Right forelimb (tissue), 1 donor: ENCODE measurements at places on chromosomes 5 and 9.

DNA sequence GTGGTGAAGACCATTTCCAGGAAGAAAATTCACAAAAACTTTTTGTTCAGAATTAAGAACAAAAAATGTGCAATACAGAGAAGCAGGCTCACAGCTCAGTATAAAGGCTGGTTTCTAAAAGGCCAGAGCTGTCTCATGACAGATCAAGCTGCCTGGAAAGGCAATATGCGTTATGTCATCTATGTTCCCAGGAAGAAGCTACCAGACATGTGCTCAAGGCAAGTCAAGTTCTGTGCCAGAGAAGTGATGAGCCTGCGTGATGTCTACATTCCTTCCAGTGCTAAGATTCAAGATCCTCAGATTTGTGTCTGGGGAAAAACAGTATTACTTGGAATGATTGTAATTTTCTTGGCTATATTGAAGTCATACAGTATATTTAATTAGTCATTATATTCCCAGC lies 104.3 kb downstream of the PDE4D start:
- no peak for DNase-seq

DNA sequence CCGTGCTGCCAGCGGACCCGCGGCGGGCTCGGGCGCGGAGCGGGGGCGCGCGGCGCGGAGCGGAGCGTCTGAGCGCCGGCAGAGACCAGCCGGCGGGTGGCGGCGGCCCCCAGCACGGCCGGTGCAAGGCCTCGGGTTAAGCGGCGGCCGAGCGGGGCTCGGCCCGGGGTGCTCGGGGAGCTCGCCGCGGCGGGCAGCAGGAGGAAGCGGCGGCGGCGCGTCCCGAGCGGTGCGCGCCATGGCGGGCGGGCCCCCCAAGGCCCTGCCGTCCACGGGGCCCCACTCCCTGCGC lies 150 bp downstream of the SNX30 start:
- DNase-seq = no peak

DNA sequence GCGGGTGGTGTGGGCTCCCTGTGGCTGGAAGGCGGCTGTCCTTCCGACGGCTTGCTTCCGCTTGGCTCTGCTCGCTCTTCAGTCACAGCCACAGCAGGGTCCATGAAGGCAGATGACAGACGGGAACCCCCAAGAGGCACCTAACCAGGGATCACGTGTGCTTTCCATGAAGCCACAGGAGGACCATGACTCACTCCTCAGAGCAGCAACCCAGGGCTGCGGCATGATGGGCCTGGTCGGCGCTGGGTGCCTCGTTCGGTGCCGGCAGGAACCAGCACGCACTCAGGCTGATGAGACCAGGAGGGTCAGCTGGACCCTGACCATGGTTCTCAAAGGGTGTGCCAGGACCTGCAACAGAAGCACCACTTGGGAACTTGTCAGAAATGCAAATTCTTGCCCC lies 32.8 kb upstream of the MED10 start:
- DNase-seq = no peak

DNA sequence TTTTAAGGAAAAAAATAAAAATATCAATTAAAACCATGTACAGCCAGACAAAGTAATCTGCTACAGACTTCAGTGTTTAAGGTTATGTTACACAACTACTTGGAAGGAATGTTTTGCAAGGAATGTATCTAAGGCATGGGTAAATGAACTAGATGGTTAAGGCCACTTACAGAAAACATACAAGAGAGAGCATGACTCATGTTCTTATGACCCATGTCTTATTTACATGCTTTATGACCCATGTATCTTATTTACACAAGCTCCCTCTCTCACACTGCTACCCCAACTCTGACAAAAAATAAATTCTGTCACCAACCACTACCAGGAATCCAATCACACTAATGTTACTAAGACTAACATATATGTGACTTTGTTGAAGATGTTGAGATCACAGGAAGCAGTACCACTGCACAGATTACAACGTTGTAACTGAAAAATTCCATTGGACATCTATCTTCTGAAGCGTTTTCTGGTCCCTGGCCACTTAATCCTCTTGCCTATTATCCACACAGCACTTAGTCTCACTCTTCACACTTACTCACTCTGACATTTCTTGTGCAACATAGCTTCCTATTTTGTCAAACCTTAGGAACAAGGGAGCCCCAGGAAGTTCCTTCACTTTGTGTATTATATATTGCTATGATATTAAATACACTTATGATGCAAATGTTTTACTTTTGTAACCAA lies 1630.1 kb upstream of the C9orf72 start:
- DNase-seq = no peak

GRCh38 chr9:114460513-114461199 lies 44.6 kb downstream of the WHRN start:
- peak; percentile 17 for DNase-seq

DNA sequence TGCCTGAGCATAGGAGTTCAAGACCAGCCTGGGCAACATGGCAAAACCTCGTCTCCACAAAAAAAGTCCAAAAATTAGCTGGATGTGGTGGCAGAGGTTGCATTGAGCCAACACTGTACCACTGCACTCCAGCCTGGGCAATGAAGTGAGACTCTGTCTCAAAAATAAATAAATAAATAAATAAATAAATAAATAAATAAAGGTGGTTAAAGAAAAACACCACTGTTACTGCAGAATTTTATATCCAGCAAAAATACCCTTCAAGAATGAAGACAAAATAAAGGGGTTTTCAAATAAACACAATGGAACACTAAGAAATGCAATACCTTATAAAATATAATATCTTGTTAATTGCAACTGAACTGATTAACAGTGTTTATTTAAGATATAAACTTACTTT lies 150.2 kb upstream of the TBCA start:
- DNase-seq = no peak

DNA sequence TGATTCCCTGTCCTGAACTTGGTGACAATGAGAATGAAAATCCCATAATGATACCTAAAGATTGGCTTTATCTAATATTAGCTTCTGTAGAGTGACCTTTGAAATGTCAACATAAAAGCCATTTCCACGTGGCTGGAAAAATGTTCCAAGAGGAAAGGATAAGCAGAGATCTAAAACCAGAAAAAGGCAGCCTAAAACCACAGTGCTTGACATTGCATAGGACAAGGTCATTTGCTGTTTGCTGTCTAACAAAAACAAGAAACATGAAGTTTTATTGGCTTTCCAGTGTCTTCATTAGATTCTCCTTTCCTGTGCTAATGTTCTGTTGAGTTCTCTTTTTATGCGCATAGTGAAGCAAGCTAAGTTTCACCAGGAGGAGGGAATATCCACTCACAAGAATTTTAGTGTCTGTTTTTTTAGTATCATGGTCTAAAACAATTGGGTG lies 44.6 kb downstream of the CPEB4 start:
- no peak for DNase-seq
